Fibroblast of the conjunctiva (primary cell): ENCODE measurements at places on chromosomes 7 and 10.

GRCh38 chr7:112125250-112125649, 80.9 kb downstream of the DOCK4 start:
- DNase-seq, result no peak

GRCh38 chr7:7857143-7857583, 111.4 kb upstream of the GLCCI1 start:
- DNase-seq, result no peak

GRCh38 chr10:70958396-70958795, 70.0 kb upstream of the PCBD1 start:
- no peak for DNase-seq

GRCh38 chr10:119536508-119537025, 6.0 kb downstream of the RGS10 start:
- no peak for DNase-seq

GRCh38 chr7:28674359-28674782, 262.1 kb downstream of the CREB5 start:
- DNase-seq, result no peak

DNA sequence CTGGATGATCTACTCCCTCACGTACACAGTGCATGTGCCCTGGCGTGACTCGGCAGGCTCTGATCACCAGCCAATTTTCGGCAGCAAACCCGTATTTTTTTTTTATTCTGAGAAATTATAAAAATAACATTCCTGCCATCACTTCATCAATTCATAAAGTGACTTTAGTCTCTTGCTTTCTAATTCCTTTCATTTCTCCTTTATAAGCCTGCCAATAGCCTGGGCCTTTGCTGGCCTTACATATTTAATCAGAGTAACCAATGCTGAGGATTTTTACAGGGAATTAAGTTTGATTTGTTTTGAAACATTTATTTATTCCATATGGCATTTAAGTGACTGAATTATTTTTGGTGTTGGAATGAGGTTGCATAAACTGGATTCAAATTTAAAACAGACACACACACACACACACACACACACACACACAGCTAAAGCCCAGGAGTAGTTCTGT, 140.8 kb downstream of the ETV1 start:
- peak; percentile 42 for DNase-seq

DNA sequence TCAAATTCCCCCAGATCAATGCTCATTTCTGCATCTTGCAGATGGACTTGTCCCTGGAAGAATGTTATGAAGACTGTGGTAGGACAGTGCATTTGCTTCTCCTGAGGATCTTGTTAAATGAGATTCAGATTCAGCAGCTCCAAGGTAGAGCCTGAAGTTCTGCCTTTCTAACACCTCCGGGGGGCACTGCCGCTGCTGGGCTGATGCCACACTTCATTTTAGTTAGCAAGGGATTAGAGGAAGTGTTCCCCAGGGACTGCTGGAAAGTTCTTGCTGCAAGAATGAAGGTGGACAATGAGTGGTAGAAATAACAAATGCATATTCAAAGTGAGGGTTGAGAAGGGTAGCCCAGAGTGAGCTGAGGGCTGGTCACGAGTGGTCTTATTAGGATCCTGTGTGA, 434.3 kb upstream of the AKR1E2 start:
- no peak for DNase-seq
